ENCODE measurements at places on chromosomes 11 and 22.
A peak's percentile ranks its signal among the peaks of the same experiment; 100 is the strongest.

DNA sequence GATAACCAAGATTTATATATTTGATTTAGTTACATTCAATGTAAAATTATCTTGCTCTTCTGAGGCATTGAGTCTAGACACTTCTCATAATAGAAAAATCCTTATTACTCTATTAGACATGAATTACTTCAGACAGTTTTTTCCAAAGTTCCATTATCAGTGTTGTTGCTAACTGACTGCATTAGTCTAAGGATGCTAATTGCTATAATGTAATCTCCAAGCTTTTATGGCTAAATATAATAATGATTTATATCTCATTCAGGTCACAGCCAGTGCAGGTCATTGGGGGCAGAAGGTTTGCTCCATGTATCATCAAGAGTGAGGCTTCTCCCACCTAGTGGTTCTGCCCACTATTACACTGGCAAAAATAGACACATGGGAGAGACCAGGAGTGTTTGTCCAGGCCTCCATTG is 377.2 kb upstream of the DDI1 start:
- no peak for DNase-seq

- DNase-seq, result peak; percentile 28
Measured at GRCh38 chr11:123560006-123560405, 94.4 kb downstream of the SCN3B start.

DNA sequence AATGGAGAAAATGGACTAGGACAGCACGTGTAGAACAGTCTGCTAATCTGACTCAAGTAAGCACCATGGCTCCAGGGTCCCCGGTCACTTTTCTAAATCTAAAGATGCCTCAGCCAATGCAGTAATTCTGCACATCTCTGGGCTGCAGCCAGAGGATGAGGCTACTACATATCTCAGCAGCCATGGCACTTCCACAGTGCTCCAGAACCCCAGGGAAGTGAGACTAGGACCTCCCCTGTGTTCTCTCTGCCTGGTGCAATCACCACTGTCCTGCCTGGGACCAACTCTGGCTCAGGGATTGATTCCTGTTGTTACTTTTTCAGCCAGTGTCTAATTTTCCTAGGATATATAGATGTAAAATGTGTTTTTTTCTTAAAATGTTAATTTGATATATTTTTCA is 129.4 kb upstream of the TOP3B start:
- no peak for DNase-seq

DNA sequence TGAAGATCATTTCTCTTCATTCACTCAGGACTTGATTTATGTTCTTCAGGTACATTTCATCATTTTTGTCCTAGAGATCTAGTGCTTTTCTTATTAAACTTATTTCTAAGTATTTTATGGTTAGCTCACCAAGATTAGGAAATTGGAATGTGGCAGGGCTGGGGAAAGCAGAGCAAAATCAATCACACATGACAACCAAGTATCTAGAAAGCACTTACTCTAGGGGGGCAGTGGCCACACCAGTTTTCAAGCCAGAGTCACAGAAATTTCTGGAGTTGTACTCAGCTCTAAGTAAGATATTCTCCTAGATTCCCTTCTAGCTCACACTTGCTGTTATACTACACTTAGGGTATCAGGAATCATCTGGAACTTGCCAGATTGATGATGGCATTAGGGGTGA is 33.3 kb upstream of the MYEOV start:
- DNase-seq, result no peak

GRCh38 chr22:41050883-41051282 is 41.5 kb upstream of the EP300 start:
- no peak for DNase-seq

DNA sequence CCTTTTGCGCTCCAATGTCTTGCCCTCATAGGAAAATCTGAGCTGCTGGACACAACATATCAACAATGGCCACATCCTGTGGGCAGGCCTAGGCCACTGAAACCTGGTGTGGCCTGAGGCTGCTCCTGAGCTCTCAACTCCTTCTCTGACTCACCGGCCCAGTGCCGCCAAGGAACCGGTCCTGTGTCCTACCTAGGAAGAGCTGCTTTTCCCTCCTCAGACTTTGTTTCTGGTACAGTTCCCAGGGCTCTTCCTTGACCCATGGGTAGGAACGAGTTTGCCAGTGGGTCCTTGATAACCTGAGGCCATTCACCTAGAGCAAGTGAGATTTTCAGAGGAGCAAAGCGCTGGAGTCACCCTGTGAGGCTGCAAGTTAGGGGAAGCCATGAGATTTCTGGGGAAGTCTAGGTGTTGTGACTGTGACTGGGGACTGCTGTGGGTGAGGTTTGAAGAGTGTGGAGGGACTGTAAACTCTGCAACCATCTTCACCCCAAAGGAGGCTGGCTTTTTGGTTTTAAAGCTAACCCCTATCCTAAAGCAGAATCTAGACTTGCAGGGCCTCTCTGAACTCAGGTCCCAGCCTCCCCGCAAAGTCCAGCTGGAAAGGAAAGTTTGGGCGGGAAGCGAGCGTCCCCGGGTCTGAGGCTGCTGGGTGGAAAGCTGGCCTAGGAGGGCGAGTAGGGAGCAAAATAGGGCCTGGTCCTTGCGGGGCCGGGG is 12.0 kb upstream of the PAX6 start:
- no peak for DNase-seq

Measured in amygdala (tissue), 56 donors.